ENCODE measurements at places on chromosomes 11 and 22.

GRCh38 chr11:130617001-130617400, 168.6 kb downstream of the ADAMTS15 start:
- no peak for DNase-seq

DNA sequence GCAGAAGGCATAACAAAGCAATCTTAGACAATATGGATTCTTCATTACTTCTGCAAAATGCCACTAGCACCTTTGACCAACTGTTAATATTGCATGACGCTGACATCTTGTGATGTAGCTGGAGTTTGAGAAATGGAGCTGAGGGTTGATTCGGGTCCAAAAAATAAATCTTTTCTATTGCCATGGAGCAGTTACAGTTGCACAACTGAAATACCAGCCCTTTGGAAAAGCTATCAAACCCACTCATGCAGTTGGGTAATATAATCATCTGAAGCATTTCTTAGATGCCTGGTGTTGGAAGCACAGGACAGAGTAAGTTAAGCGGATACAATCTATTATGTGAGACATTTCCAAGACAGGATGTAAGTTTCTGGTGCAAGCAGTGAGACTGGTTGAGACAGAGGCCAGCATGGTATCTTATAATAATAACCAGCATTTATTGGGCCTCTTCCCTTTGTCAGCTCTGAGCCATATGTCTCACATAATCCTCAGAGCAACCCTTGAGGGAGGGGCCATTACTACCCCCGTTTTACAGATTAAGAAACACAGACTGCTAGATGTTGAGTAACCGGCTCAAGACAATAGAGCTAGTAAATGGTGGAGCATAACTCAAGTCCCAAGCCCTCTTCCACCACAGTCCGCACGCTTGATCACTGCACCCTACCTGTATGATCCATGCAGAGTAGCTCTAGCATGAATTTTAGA, 74.9 kb upstream of the CAPRIN1 start:
- no peak for DNase-seq

DNA sequence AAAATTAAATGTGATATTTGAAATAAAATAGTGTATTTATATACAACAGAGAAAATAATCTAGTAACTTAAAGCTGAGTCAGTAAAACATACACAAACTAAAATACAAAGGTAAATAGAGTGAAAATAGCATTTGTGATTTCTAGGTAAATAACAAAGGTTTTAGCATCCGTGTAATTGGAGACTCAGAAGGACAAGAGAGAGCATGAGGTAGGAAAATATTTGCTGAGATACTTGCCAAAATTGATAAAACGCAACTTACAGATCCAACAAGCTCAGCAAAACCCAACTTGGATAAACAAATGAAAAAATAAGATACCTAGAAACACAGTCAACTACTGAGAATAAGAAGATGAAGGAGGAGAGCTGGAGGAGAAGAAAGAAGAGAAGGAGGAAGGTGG, 634.7 kb upstream of the CCDC179 start:
- no peak for DNase-seq

- DNase-seq = no peak
Observed at GRCh38 chr22:18116634-18117033, 6.0 kb downstream of the TUBA8 start.

DNA sequence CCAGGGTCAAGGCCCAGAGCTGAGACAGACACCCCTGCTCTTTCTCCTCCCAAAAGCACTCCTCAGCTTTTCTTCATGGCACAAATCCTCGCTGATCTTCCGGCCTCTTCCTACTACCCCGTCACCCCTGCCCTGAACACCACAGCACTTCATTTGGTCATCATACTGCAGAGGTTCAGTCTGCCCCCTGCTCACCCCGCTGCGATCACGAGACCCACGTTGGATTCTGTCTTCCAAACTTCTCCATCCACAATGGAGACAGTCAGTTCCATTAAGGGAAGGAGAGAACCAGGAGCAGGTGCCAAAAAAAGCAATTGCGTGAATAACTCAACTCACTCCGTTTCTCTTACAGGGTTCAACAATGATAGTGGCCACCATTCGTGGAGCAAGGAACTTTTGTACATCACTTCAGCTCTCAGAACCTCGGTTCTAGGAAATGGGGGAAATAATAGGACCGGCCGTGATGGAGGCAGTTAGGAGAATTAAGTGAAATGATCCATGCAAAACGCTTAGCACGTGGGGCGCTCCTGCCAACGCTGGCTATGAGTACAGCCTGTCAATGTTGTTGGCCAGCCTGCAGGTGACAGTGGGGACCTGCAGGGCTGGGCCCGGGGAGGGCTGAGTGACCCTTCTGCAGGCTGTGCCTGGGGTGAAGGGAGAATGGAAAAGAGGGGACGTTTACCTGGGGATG, 45.9 kb downstream of the MN1 start:
- DNase-seq = no peak

- DNase-seq = no peak
Observed at GRCh38 chr11:117171007-117171403, 7.5 kb upstream of the SIDT2 start.

- no peak for DNase-seq
Observed at GRCh38 chr11:86606270-86606835, 66.1 kb downstream of the ME3 start.

DNA sequence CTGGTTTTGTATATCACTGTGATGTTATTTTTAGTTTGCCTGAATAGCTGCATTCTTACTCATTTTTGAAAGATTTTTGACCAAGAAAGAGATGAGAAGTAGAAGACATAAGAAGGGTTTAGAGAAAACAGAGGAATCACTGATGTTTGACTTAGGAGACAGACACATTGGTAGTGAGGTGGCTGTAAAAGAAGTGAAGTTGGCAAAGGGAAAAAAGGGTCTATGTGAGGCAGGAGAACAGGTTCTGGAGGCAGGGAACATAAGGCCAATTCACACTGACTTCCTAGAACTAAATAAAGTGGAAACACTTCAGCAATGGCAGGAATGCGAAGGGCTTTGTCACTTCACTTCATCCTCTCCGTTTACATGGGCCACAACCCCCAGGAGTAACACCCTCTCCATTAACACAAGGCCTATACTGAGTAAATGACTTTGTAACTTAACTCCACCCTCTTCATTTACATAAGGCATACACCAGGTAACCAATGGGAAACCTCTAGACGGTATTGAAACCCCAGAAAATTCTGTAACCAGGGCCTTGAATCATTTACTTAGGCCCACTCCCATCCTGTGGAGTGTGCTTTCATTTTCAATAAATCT, 36.5 kb downstream of the CTSC start:
- no peak for DNase-seq

- DNase-seq = no peak
Observed at GRCh38 chr11:21460082-21460481, 732.8 kb upstream of the ANO5 start.

DNA sequence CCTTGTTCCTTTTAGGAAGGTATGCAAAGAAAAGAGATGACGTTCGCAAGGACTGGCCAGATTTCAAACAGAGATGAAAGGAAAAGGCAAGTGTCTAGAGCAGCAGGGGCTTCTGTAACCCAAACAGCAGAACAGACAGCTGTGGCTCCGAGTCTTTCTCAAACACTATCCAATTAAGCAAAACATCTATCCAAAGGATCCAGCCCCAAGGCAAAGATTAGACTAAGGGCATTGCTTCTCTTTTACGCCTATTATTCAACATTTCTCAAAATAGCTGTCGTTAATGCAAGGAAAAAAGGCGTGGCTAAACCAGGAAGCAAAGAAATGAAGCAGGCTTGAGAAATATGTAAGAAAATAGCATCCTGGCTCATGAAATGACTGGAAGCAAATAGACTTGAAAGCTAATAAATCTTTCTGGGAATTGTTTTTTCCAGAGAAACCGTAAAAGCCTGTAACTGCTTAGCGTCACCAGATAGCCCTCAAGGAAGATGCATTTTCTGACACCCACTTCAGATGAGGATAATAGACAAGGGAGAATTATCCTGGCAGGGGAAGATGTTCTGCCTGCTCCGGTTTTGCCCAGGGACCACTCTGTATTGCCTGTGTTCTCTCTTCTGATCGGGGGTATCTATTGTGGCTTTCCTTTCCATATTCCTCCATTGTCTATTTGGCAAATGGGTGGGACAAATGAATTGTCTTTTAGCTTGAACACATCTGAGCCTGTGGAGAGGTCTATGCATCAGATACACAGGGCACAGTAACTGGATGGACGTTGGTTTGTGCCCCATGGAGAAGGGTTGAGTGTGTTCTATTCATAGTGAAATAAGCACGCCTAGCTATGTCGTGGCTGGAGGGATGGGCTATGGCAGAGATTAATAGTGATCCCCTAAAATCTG, 20.2 kb downstream of the C11orf96 start:
- no peak for DNase-seq
